ENCODE measurements at places on chromosomes 4 and X.

- no peak for DNase-seq
Measured at GRCh38 chr4:109301651-109302360, 652 bp downstream of the COL25A1 start.

DNA sequence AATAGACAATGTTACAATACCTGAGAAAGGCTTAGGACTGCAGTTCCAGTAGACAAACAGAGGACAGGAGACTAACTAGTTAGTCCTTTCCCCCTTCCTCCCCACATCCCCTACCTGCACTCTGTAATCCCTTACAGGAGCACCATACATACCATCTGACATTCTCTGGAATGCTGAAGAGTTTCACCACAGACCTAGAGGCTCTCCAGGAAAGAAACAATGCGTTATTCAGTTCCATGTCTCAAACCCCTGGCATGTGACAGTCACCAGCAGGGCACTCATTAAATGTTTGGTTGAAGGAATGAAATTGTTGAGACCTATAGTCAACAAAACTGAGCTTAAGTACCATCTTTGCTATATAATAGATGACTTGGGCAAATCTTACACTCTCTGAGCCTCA is 100.2 kb upstream of the USP38 start:
- DNase-seq, result no peak

DNA sequence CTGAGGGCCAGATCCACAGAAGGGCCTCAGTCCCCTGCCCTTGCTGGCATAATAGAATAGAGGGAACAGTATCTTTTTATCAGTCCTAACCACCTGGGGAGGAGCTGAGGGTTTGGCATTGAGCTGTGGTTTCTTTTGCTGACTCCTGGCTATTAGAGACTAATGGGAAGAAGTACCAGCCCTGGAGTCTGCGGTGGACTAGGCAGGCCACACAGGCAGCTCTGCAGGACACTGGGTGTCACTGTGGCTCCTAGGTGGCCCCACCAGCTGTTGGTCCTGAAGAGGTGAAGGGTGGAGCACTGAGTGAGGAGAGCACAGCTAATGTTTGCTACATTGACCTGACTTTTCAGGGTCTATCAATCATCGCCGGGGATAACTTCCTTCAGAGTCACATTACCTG is 52.8 kb upstream of the GPC4 start:
- no peak for DNase-seq

DNA sequence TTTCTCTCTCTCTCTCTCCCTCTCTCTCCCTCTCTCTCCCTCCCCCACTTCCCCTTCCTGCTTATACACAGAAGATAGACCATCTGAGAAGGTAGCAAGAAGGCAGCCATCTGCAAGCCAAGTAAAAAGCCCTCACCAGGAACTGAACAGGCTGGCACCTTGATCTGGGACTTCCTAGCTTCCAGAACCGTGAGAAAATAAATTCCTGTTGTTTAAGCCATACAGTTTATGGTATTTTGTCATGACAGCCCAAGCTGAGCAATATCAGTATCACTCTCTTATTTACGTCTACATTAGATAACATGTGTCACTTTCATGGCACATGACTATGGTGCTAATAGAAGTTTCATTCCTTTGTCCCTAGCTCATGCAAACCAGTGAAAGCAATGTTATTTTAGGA is 581.1 kb downstream of the INPP4B start:
- no peak for DNase-seq

DNA sequence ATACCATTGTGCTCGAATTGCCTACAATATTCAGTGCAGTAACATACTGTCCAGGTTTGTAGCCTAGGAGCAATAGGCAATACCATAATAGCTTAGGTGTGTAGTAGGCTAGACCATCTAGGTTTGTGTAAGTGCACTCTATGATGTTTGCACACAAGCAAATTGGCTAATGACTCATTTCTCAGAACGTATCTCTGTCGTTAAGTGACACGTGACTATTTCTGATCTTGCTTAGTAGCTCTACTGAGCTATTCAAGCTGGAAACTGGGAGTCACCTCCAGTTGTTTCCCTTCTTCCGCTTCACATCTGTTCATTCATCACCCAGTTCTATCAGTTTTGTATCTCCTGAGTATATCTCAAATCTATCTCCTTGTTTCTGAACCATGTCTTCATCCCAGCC is 86.1 kb downstream of the HNRNPD start:
- DNase-seq, result no peak

DNA sequence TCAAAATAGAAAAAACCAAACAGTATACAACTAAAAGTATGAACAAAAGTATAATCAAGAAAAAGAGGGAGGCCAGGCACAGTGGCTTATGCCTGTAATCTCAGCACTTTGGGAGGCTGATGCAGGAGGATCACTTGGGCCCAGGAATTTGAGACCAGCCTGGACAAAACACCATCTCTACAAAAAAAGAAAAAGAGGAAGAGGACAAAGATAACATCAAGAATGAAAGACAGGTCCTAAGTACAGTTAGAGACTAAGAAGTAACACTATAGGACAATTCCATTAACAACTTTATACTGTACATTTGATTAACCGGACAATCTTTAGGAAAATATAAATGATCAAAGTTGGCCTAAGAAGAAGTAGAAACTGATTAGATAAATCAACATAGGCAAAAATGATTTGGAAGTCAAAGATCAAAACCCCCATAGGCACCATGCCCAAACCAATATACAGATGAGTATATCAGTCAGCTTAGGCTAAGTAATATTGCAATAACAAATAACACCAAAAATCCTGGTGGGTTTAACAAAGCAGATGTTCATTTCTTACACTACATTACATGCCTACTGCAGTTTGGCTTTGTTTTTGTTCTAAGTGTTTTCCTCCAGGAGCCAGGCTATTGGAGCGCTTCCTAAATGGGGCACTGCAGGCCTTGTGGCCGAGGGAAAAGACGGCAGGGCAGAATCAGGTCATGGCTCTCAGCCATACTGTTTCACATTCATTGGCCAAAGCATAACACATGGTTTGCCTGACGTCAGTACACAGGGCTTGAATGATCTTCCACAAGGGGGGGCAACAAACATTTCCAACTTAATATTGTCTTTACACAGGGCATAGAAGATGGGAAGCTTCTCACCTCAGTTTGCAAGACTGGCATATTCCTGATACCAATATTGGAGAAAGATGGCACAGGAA is 42.2 kb upstream of the HGFAC start:
- DNase-seq, result no peak

- no peak for DNase-seq
Measured at GRCh38 chrX:9147726-9148125, 113.8 kb upstream of the FAM9B start.

GRCh38 chr4:164304101-164304639 is 449.8 kb upstream of the SMIM31 start:
- DNase-seq, result no peak

- DNase-seq, result no peak
Measured at GRCh38 chrX:78801522-78801921, 54.0 kb downstream of the LPAR4 start.

Measured in stimulated activated CD8-positive, alpha-beta memory T cell treated with anti-CD3 and anti-CD28 coated beads, Interleukin-4, amount 100 ng/mL, for 4 hours (primary cell).